Left ventricle myocardium superior (tissue), 1 donor: ENCODE measurements at places on chromosomes 4 and X.

- no peak for DNase-seq
Measured at GRCh38 chr4:60296386-60296785, 903.7 kb upstream of the ADGRL3 start.

DNA sequence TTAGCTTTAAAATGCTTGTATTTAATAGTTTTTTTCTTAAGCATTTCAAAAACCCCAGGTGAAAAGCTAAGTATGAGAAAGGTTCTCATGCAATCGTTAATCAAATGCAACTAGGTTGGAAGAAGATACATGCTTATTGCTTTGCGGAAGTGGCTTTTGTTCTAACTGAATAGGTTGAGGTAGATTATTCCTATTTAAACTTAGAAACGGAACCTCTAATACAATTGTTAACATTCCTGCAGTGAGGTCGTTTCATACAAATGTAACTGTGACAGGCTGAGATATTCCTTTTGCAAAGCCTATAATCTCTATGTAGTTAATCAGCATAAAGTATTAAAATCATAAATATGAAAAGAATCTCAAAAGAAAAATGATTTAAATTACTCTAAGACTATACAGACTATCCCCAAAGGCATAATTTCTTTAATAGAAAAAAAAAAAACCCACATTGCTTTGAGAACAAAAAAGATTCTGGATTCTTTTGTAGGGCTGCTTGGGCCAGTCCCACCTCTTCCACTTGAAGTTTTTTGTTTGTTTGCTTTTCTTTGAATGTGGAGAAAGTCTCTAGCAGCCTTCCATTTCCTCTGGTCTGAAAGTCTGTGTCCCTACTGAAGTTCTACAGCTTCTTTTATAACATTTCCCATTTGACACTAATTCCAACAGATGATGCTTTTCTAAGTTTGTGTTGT is 25.6 kb upstream of the SORBS2 start:
- no peak for DNase-seq

DNA sequence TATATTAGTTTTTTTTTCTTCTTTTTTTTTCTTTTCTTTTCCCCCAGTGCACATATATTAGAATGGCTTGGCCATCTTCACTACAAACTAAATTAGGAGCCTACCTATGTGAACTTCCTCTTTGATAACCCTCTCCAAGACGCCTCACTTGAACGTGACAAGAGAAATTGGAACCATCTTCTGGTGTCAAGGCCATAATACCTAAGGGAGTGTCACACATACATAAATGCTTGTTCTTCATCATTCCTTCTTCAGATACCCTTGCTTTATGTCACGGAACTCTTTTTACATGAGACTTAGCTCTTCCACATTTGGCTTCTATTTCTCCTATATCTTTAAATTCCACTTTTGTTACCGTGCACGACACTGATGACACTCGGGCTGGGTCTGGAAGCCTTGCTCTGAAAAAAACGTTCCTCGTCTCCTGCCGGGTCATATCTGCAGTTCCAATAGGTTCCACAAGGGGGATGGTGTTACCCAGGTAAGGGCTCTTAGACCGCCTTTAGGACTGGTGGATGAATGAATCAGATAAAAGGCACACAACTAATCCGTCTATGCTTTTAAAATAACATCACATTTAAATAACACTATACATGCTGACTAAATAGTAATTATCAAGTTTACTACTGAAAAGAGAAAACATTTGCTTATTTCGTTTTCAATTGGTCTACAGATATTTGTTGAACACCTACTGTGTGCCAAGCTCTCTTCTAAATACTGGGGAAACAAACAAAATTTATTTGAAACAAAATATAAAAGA is 19.9 kb downstream of the DGAT2L6 start:
- no peak for DNase-seq

DNA sequence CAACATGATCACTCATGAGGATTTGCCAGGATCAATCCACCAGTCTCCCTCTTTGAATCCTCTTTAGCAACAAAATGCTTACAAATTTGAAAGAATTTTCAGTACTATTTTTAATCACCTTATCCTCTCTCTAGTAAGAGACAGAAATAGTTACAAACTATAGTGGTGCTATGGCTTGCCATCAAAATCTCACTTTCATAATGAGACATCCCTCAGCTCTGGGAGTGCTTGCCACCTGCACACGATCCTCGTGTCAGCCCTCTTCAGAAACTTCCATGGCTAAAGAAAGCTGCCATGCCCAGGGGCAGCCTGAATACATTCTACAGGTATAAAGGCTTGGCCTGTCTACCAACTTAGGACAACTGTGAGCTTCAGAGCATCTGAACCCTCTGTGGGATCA is 5.1 kb upstream of the DHX15 start:
- no peak for DNase-seq

- DNase-seq: no peak
Measured at GRCh38 chr4:168101026-168101425, 8.7 kb downstream of the ANXA10 start.

- no peak for DNase-seq
Measured at GRCh38 chrX:153769865-153770600, 6.0 kb downstream of the PLXNB3 start.

- DNase-seq: peak; percentile 59
Measured at GRCh38 chrX:136754651-136755050, 26.1 kb downstream of the ARHGEF6 start.

- DNase-seq: peak; percentile 20
Measured at GRCh38 chrX:50747471-50747900, 66.5 kb downstream of the SHROOM4 start.

DNA sequence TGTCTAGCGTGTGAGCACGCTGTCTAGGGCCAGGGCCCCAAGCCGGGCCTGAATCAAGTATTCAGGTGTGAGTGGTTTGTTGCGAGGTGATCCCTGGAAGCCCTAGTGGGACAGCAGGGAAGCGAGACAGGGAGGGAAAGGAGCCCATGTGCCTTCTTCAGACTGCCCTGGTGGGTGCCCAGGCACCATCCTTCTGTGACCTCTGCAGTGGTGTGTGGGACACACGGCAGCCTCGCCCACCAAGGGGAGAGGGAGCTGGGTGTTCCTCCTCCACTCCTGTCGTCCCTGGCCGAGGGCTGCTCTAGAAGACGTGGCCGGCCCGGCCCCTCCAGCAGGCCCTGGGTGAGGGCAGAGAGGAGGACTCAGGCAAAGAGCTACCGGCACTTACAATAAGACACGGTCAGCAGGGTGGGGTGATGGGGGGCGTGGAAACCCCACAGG is 47.4 kb downstream of the HTRA3 start:
- DNase-seq: no peak

DNA sequence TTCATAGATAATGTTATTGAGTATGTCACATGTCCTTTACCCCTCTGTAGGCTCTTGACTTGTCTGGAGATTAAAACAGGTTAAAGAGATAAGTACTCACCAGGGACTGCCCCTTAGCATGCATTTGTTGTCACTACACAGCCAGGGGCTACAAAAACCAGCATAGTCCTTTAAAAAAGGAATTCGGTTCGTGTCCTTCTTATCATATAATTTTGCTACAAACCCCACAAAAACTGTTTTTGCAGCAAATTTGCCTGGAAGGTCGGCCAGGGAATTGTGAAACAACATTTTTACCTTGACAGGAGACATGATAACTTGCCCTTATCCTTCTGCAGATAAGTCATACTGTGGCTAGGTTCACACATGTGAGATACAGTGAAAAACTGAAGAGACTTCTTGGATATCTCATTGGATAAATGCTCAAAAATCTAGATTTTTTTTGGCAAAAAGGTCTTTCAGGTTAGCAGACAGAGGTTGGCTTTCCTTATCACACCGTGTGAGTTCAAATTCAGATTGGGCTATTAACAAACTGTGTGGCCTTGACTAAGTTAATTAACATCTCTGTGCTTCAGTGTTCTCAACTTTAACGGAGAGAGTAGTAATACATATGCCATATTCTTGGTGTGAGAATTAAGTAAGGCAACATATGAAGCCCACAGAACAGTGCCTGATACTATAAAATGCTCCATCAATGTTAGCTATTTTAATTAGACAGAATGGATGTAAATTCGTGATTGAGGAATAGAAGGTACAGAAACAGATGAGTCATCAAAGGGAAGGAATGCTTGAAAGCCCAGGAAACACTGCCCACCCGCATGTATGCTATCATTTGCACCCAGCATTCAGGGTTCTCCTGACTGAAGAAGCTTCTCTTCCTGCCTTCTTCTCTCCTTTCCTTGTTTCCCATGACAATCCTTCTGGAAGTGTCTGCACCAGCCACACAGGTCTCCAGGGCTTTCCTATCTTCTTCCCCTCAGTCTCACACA is 30.0 kb downstream of the FAM9C start:
- no peak for DNase-seq

GRCh38 chr4:153039542-153040185 is 103.5 kb downstream of the FHDC1 start:
- DNase-seq: no peak

- no peak for DNase-seq
Measured at GRCh38 chr4:54657185-54657550, 589 bp upstream of the KIT start.

- DNase-seq: peak; percentile 68
Measured at GRCh38 chr4:10022346-10023049, 1.2 kb upstream of the SLC2A9 start.

DNA sequence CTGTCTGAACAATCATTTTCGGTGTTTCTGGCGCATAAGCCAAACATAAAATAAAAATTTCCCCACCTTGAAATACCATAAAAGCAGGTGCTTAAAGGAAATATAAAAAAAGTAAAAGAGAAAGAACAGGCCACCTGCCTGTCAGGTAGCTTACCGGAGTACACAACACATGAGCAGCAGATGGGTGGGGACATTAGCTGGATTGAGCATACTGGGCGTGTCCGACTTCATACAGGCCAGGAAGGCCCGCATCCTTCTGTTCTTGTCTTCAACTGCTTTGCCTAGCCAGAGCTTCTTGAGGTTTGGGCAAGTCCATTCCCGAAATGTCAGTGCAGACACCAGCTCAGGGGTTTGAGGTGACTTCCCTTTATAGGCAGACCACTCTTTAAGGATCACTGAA is 66.7 kb downstream of the FAM120C start:
- DNase-seq: no peak

DNA sequence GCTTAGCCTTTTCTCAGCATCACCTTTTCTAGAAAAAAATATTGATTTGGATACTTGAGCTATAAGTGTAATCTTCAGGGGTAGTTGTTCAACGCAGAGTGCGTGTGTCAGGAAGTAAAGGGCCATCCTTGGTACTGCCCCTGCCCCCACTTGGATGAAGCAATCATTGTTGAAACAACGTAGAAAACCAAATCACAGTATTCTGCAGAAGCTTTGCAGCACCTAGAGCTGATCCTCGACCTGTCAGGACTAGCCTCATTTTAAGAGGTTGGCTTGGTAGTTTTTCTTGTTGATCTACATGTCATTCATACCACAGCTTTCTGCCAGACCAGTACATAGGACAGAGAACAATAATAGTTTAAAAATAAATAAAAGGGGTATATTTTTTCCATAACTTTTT is 65.3 kb upstream of the MYOZ2 start:
- DNase-seq: no peak

- no peak for DNase-seq
Measured at GRCh38 chrX:700936-701335, 70.3 kb downstream of the SHOX start.

DNA sequence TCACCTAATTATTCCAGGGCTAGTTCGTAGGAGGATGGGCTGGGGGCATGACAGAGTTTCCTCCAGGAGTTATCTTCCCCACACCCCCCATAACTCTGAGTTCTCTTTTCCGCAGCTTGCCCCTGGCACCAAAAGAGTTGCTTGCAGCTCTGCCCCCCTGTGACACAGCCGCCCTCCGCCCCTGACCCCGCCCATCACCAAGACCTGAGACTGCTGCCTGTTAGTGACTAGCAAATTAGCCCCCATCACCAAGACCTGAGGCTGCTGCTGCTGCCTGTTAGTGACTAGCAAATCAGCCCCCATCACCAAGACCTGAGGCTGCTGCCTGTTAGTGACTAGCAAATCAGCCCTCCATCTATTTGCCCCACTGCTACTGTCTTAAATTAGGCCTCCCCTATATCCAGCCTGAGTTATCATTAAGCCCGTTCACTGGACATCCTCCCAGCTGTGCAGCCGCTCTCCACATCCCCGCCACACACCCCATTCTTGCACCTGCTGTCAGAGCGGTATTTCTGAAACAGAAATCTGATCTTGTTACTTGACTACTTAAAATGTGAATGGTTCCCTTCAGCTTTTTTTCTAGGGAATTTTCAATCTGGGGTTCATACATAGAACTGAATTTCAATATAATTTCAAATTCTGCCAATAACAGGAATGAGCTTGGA is 1.5 kb upstream of the PAPSS1 start:
- DNase-seq: no peak

- no peak for DNase-seq
Measured at GRCh38 chrX:12496343-12496742, 294.9 kb upstream of the PRPS2 start.

- DNase-seq: no peak
Measured at GRCh38 chr4:40038977-40039376, 17.7 kb upstream of the N4BP2 start.

DNA sequence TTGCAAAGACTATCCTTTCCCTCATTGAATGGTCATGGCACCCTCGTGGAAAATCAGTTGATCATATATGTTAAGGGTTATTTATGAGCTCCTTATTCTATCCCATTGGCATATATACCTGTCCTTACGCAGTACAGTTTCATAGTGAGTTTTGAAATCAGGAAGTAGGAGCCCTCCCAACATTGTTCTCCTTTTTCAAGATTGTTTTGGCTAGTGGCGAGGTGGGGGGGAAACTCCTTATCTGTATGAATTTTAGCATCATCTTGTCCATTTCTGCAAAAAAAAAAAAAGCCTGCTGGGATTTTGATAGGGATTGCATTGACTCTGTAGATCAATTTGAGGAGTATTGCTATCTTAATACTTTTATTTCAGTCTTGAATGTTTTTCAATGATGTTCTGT is 2.5 kb upstream of the USP9X start:
- DNase-seq: no peak

DNA sequence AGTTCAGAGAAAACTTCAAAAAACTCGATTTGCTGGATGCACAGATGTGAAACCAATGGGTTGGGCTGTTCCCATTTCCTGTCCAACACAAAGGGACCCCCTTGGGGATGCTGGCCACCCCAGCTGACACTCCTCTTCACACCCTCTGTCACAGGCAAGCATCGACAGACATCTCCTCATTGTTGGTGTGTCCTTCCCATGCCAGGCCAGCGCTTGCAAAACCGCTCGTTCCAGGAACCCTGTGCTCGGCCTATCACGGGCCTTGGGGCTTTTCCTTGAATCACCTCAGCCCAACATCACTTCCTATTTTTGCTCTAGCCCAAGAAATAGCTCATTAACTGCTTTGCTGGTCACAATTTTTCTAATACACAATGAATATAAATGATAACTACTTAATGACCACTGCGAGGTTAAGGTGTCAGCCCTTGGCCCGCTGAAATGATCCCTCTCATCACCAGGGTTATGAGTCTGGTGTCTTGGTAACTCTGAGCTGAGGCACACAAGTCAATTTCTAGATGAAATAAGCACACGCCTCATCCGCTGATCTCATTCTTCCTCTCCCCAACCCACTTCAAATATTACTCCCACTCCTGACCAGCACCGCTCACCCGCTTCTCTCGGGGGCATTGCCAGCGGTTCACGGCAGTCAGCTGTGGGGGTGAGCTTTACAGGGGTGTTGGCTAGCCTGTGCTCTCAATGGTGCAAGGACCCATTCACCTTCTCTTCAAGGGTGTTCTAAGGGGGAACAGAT is 32.3 kb downstream of the BCOR start:
- no peak for DNase-seq
